ENCODE measurements at places on chromosomes 5 and 9. TPM values are rescaled to one million over a fixed set of nuclear protein-coding genes. Genes with fewer than 3 reads are reported as not detected.

Gene CCL28
- 1.2 TPM for total RNA-seq

Gene OR1Q1
- total RNA-seq, result not detected

Gene TMEM203
- total RNA-seq, result 43.2 TPM

Gene PSMD5
- 26.7 TPM for total RNA-seq

Gene SHB
- 20.0 TPM for total RNA-seq

Gene S100Z
- not detected for total RNA-seq

Data from airway epithelial cell (primary cell).